Bronchial epithelial cell (primary cell): ENCODE measurements at places on chromosomes 4 and X. TPM values are rescaled to one million over a fixed set of nuclear protein-coding genes. Genes with fewer than 3 reads are reported as not detected.

PPA2 gene
- total RNA-seq: 91.1 and 97.3 TPM in 2 replicates

SPANXB1 gene
- total RNA-seq: not detected in 2 replicates

PDZD11 gene
- total RNA-seq: 18.7 and 31.0 TPM in 2 replicates

ADGRA3 gene
- total RNA-seq: 24.2 and 34.2 TPM in 2 replicates

- DNase-seq: no peak
Observed at GRCh38 chr4:182190306-182190705, 52.9 kb upstream of the TENM3 start.

- DNase-seq: no peak
Observed at GRCh38 chr4:184197536-184198082, 20.1 kb downstream of the ENPP6 start.

DNA sequence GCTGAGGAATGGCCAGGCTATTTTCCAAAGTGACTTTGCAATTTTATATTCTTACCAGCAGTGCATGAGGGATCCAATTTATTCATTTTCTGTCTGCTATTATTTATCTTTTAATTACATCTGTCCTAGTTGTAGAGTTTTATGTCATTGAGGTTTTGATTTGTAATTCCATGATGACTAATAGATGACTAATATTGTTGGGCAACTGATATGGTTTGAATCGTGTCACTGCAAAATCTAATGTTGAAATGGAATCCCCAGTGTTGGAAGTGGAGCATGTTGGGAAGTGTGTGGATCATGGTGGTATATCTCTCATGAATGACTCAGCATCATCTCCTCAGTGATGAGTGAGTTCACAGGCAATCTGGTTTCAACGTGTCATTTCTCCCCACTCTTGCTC lies 201.5 kb downstream of the TBX22 start:
- peak; percentile 87 for DNase-seq

- DNase-seq: no peak
Observed at GRCh38 chrX:15748841-15749240, 10.8 kb downstream of the CA5B start.

GRCh38 chrX:147958291-147958690 lies 22.8 kb upstream of the FMR1NB start:
- peak; percentile 56 for DNase-seq

- DNase-seq: peak; percentile 35
Observed at GRCh38 chr4:113436360-113436759, 325.2 kb downstream of the CAMK2D start.
